ENCODE measurements at places on chromosomes 4 and X.

- DNase-seq: no peak
These were observed 516.5 kb upstream of the FTHL17 start for GRCh38 chrX:31588355-31588754.

GRCh38 chr4:74189331-74190043 is 31.6 kb downstream of the MTHFD2L start:
- DNase-seq: peak; percentile 57

DNA sequence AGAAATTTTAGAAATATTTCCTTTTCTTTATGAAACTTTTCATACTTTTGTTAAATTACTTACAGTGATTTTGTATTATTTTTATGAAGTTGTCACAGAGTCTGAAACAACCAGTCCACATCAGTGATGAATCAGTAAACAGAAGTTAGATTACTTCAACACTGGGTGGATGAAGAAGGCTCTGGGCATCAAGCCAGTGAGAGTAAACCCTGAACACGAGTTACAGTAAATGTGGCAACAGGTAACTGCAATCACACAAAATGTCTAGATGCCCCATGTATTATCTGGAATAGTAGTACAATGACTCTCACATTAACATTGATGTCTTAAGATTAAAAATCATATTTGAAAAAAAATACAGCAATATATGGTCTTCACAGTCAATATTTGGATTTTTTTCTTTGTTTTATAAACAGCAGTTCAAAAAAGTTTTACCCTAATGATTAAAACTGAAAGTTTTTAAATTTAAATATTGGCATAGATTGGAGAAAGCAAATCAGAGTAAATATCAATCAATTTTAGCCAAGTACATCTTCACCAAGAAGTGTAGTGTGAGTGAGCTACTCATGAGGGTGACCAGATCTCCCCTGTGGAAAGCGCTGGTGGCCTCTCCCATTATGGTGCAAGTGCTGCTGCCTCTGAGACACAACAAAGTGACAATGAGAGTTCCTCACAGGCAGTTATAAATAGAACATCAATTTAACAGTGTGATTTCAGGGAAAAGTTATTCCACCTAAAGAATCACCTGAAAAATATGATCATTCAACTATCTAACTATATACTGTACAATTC is 63.2 kb upstream of the UGT2B7 start:
- DNase-seq: no peak

DNA sequence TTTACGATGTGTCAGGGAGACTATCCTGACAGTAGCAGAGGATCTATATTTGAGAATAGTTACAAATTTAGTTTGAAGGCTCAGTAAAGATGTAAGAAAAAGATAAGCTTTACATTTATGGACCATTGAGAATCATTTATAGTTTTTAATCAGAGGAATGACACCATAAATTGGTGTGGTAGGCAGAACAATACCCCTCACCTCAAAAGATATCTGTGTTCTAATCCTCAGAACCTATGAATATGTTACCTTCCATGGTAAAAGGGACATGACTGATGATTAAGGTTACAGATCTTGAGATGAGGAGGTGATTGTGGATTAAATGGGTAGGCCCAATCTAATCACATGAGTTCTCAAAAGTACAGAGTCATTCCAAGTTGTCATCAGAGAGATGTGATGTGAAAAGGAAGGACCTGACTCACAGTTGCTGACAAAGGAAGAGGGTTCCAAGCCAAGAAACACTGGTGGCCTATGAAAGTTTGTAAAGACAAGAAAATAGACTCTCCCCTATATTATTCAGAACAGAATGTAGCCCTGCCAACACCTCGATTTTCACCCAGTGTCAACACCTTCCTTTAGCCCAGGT is 27.0 kb downstream of the EREG start:
- DNase-seq: no peak

- no peak for DNase-seq
These were observed 227.5 kb downstream of the MGST2 start for GRCh38 chr4:139892973-139893736.
